ENCODE measurements at places on chromosomes 7 and 10.

- H3K4me3 ChIP-seq = no peak overlapping the region
- peaks cover 18% of the 10 kb centered on the region for H3K27me3 ChIP-seq
- peaks cover 9% of the 10 kb centered on the region for H3K4me1 ChIP-seq
- H3K27ac ChIP-seq = no peak overlapping the region
- DNase-seq = no peak
These were observed 63.3 kb downstream of the TMEM26 start for GRCh38 chr10:61389887-61390286.

GRCh38 chr10:94288361-94289101 is 74.2 kb downstream of the NOC3L start:
- peaks cover 9% of the 10 kb centered on the region for H3K4me1 ChIP-seq
- H3K36me3 ChIP-seq = no peaks in the 10 kb centered on the region
- no peak for DNase-seq
- no peak overlapping the region for H3K27ac ChIP-seq

DNA sequence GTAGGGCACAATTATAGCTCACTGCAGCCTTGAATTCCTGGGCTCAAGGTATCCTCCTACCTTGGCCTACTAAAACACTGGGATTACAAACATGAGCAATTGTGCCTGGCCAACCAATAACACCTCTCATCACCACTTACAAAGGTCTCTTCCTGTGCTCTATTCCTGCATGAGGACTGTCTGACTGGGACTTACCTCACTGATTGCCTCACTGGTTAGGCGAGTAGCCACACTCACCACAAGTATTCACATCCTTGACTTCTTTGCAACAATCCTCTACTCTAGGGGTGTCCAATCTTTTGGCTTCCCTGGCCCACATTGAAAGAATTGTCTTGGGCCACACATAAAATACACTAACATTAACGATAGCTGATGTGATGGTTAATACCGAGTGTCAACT is 22.6 kb upstream of the PDIA4 start:
- no peak overlapping the region for H3K4me3 ChIP-seq
- no peaks in the 10 kb centered on the region for H3K36me3 ChIP-seq
- no peak for DNase-seq
- H3K4me1 ChIP-seq = peaks cover 3% of the 10 kb centered on the region

- H3K27ac ChIP-seq = no peak overlapping the region
- H3K4me1 ChIP-seq = peaks cover 6% of the 10 kb centered on the region
- no peak overlapping the region for H3K4me3 ChIP-seq
- no peaks in the 10 kb centered on the region for H3K27me3 ChIP-seq
These were observed 33.0 kb downstream of the MINDY4 start for GRCh38 chr7:30804078-30804661.

- H3K36me3 ChIP-seq = no peaks in the 10 kb centered on the region
- no peak for DNase-seq
- no peaks in the 10 kb centered on the region for H3K4me1 ChIP-seq
- H3K27ac ChIP-seq = no peak overlapping the region
These were observed 165.0 kb downstream of the POU6F2 start for GRCh38 chr7:39142750-39143149.

DNA sequence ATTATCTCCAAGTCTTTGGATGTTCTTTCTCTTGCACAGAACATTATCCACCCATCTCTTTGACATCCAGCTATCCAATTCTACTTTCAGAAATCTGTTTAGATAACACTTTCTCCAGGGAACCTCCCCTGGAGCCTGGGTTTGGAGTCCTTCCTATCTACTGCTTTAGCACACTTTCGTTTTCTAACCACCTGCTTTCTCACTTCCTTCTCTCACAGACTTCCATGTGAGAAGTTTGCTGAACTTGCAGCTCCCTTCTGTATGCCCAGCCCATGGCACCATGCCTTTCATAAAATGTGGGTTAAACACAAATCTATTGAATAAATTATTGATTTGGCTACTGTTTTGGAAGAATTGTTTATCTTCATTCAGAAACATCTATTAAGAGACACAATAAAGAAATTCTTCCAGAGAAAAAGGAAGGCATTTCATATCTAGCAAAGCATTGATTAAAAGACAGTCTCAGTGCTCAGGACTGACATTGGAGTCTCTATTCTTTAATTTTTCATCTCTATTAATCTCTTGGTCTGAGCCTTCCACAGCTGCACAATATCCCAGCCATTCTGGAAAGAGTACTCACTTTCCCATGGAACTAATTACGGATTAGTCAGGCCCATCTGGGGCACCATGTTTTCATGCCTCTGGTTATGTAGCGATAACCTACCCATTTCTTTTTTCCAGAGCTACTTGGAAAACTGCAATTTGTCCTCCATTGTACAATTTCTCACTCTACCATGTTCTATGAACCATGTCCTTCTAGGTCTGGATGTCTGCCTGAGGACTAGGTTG is 1077.3 kb downstream of the SORCS3 start:
- no peaks in the 10 kb centered on the region for H3K27me3 ChIP-seq
- no peaks in the 10 kb centered on the region for H3K36me3 ChIP-seq
- no peak for DNase-seq
- no peak overlapping the region for H3K4me3 ChIP-seq

Measured in activated CD8-positive, alpha-beta memory T cell treated with anti-CD3 and anti-CD28 coated beads, Interleukin-2, amount 10 ng/mL, durations not matched to agents 7 days and 5 days (primary cell).